Heart left ventricle (tissue), 16 donors: ENCODE measurements at places on chromosomes 4 and X. TPM values are rescaled to one million over a fixed set of nuclear protein-coding genes. Genes with fewer than 3 reads are reported as not detected.

DNA sequence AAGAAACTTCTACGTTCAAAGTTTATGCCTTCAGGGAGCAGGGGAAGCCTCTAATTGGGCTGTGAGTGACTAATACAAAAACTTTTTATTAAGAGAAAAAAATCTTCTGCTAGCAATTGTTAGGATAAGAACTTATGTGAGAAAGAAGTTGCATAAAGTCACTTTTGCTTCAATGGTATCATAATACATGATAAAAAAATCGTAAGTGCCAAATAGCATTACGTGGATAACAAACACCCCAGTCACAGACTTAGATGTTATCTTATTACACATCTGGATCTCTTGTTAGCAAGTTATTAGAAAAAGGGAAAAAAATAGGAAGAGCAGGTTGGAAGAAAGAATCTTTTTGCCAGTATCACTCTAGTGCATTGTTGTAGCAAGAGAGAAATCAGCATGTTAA, 4.2 kb upstream of the NDST4 start:
- no peak for DNase-seq

- DNase-seq, result peak; percentile 89
Measured at GRCh38 chrX:53281321-53281822, at the start of gene IQSEC2. Gene IQSEC2, minus strand, starts transcription at chrX:53281584.

- no peak for DNase-seq
Measured at GRCh38 chrX:13750204-13750603, 15.7 kb downstream of the OFD1 start.

DNA sequence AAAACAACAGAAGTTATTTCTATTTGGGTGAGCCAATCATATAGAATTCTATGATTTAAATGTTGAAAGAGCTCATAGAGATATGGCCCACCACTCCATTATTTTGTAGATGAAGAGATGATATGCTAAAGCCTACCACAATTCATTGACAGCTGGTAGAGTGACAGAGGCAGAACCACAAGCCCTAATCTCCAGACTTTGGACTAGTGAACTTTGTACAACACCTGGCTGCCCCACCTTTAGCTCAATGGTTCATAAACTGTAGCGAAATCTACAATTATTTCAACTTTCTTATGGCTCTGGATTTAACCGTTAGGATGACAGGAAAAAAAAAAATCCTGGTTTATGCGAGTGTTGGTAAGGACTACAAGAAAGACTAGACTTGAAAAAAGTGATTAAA, 50.9 kb downstream of the PRKG2 start:
- no peak for DNase-seq

DNA sequence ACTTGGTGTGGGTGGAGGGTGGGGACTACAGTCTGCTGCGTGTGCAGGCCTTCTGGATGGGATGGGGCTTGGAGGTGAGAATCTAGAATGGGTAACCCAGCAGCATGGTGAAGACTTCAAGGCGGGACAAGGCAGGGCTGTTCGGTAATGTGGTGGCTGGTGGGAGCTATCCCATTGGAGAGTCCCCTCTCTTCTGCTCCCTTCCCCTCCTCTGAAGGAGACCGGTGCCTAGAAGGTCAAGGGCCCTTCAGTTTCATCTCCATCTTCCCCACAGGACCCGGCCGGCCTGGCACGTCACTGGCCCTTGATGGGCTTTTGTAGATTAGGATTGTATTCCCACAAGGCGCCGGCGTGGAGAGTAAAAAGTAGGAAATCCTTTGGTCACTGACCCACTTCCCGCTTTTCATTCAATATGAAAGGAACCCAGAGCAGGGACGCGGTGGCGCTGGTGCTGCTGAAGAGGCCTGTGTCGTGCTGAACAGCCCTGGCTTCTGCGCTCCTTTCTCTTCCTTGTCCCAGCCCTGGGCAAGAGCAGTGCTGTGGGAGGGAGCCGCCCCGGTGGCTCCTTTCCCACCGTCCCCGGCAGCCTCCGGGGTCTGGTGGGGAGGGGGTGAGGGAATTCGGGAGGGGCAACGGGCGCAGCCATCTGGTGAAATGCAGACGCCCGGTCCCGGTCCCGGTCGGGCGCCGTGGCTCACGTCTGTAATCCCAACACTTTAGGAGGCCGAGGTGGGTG, 7.3 kb upstream of the HMGB3 start:
- DNase-seq, result no peak

GRCh38 chr4:52588771-52589591, 70.1 kb downstream of the USP46 start:
- no peak for DNase-seq

DNA sequence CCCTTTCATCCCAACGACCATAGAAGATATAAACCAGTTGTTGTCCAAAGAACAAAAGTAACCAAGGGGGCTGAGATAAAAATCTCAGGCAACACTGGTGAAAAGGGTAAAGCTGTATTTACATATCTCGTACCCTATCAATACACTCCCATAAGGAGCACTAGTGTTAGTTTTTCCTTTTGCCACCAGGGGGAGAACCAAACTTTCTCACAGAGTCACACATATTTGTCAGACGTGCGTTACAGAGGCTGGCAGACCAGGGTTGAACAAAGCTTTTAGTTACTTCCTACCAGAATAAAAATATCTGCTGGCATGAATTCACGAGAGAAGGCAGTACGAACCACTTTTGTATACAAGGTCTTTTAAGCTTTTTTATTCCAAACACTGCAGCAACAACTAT, 88.3 kb downstream of the AMELX start:
- DNase-seq, result peak; percentile 31

DNA sequence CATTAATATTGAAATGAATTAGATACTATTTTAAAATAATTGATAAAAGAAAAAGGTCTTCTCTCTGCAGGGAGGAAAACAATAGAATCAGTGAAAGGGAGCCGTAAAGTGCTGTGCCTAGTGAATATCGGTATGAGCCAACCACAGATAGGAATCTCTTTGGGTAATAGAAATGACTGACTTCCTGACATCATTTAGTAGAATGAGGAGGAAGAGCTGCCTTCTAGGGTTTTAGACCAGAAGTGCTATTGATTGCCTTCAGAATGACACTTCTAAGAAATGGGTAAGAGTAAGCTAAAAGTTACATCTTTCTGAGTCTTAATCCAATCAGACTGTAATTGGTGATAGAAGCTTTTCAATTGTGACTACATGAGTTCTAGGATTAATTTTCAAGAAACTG, 134.0 kb upstream of the MAP9 start:
- DNase-seq, result no peak

DNA sequence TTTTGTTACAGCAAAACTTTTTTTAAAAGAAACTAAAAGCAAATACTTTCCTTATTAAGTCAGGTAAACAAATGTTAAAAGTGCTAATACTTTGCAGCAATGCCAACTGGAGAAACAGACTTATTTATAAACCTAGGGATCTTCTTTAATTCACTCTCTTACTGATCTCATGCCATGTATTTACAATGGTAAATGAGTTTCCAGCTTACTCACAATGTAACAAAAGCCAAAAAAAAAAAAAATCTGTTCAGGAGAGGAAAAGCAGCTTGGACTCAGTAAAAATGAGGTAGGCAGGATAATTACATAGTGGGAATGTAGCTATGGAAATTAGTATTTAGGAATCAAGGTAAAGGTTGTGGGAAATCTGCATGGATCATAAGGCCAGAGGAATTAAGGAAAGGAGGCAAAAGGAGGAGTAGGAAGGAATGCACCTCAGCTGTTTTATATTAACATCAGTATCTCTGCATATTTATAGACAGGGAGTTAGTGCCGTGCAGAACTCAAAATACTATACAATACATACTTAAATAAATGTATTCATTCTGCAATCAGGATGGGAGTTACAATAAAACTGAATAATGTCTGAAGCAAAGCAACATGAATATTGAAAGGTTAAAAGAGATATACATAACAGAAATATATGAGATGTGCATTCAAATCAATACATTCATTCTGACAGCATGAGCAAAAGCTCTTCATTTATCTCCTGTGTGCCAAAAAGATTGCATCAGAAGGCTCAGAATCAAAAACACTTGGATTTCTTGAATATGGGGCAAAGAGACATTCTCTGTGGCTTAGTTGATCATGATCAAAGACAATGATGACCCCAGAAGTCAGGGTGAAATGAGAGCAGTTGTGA, 57.9 kb upstream of the ETNPPL start:
- no peak for DNase-seq

GRCh38 chr4:83993774-83994173, 457.9 kb downstream of the GPAT3 start:
- no peak for DNase-seq

- DNase-seq, result no peak
Measured at GRCh38 chrX:148562846-148563245, 62.4 kb downstream of the AFF2 start.

- no peak for DNase-seq
Measured at GRCh38 chr4:155599596-155599995, 67.1 kb upstream of the GUCY1A1 start.

DNA sequence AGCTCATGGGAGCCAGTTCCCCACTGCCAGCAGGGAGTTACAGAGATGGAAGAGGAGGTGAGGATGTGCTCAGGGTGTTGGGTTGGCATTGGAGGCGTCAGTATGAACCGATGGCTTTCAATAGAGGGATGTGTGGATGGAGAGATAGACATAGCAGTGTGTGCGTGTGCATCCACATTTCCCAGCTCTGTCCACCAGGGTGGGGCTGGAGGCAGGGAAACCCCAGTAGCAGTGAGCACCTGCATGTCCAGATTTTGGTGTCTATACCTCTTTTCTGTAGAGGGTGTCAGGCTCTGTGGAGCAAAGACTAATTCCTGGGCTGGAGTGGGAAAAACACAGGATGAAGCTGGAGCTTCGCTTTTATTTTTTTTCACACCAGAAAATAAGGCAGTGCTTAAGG, 37.2 kb upstream of the HGFAC start:
- DNase-seq, result peak; percentile 7

DNA sequence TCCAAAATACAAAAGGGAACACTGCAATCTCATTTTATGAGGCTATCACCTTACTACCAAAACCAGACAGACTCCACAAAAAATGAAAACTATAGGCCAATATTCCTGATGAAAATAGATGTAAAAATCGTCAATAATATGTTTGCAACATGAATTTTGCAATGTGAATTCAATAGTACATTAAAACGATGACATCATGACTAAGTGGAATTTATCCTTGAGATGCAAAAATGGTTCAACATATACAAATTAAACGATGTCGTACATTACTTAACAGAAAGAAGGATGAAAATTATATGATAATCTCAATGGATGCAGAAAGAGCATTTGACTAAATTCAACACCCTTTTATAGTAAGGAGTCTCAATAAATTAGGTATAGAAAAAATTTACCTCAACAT, 123.0 kb downstream of the AREG start:
- no peak for DNase-seq

GRCh38 chr4:105619188-105619931, 66.9 kb downstream of the ARHGEF38 start:
- DNase-seq, result peak; percentile 65

GRCh38 chrX:81202456-81202819, 536 bp downstream of the SH3BGRL start:
- DNase-seq, result no peak

The STARD8 gene
- 4.2 TPM for polyA plus RNA-seq

The SORBS2 gene
- 473 TPM for polyA plus RNA-seq

The ABCD1 gene
- polyA plus RNA-seq, result 13.5 TPM

The HMX1 gene
- not detected for polyA plus RNA-seq

The ANOS1 gene
- polyA plus RNA-seq, result 0.76 TPM

The RASGEF1B gene
- polyA plus RNA-seq, result 2.5 TPM

The ARMCX1 gene
- polyA plus RNA-seq, result 26.2 TPM

The MAOB gene
- polyA plus RNA-seq, result 30.3 TPM

The TMEM271 gene
- polyA plus RNA-seq, result not detected
